Epithelial cell of proximal tubule (primary cell): ENCODE measurements at places on chromosomes 6 and 20. TPM values are rescaled to one million over a fixed set of nuclear protein-coding genes. Genes with fewer than 3 reads are reported as not detected.

The HLA-DQA1 gene
- not detected in 2 replicates for total RNA-seq

- DNase-seq = no peak
These were observed 36.8 kb downstream of the PLN start for GRCh38 chr6:118584911-118585310.

GRCh38 chr6:132812756-132813172 lies 1.6 kb upstream of the RPS12 start:
- no peak for DNase-seq

The CASP8AP2 gene
- total RNA-seq = 8.2 and 12.5 TPM in 2 replicates

GRCh38 chr6:109336221-109336961 lies 45.9 kb downstream of the CD164 start:
- DNase-seq = peak; percentile 39

DNA sequence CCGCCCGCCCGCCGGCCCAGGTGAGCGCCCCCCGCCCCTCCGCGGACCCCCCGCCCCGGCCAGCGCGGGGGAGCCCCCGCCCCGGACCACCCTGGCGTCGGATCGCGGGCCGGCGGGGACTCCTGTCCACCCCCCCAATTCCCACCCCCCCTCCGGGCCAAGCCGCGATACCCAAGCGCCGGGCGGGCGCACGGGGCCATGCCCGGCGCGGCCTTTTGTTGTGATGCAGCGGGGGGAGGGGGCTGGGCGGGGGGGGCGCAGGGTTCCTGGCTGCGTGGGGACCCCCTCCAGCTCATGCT lies 245 bp downstream of the SRC start:
- no peak for DNase-seq

The OOEP gene
- not detected in 2 replicates for total RNA-seq

The TCF21 gene
- 0.23 and 1.0 TPM in 2 replicates for total RNA-seq

GRCh38 chr6:111159633-111160032 lies 72.3 kb downstream of the SLC16A10 start:
- no peak for DNase-seq

The KIF13A gene
- total RNA-seq = 12.5 and 15.5 TPM in 2 replicates

GRCh38 chr20:46305331-46305972 lies 2.8 kb downstream of the CDH22 start:
- no peak for DNase-seq

- DNase-seq = no peak
These were observed 278.1 kb upstream of the SASH1 start for GRCh38 chr6:148064406-148065134.

The RALY gene
- total RNA-seq = 111 and 145 TPM in 2 replicates

The MYLK2 gene
- under 0.01 TPM in 1 of 2 replicates, not detected in the other for total RNA-seq

- no peak for DNase-seq
These were observed 450.7 kb upstream of the OPRM1 start for GRCh38 chr6:153588330-153588729.

The ATP9A gene
- total RNA-seq = 16.4 and 22.5 TPM in 2 replicates

- no peak for DNase-seq
These were observed 8.4 kb downstream of the MAPRE1 start for GRCh38 chr20:32828029-32828680.

The GINS1 gene
- total RNA-seq = 34.9 and 44.1 TPM in 2 replicates

DNA sequence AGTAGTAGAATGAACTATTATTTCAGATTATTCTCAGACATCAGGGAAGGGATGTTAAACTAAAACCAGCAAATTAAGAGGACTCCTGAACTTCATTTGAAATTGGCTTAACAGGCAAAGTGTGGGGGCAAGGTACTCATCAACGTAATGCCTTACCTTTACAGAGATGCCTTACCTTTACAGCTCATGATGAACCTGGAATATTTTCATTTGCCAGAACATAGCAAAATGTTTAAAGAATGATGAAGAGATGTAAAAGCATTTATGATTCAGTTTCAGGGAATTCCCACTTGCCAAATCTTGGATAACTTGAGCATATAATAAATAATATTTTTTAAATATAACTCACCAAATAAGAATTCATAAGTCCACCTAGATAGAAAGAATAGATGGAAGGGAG lies 207.5 kb downstream of the TINAG start:
- DNase-seq = no peak

DNA sequence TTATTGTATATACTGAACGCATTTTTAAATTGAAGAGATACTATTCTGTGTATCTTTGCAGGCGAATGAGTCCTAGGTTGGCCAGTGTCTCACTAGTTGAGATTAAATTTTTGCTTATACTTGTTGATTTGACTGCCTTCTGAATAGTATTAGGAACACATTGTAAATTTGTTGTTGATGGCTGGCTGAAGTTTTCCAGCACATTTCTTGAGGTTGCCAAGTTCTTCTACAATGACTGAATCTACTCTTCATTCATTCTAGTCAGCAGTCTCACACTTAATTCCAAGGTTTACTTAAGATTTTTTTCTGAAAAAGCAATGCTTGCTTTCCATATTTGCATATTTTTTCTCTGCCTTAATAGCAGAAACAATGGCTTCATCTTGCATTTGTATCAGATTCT lies 151.7 kb downstream of the ZFAND3 start:
- DNase-seq = no peak

- peak; percentile 91 for DNase-seq
These were observed 158.1 kb downstream of the DTNBP1 start for GRCh38 chr6:15504581-15505350.

GRCh38 chr6:106922626-106923025 lies 51.9 kb downstream of the CD24 start:
- DNase-seq = no peak

The PLEKHG1 gene
- 3.8 and 12.1 TPM in 2 replicates for total RNA-seq

DNA sequence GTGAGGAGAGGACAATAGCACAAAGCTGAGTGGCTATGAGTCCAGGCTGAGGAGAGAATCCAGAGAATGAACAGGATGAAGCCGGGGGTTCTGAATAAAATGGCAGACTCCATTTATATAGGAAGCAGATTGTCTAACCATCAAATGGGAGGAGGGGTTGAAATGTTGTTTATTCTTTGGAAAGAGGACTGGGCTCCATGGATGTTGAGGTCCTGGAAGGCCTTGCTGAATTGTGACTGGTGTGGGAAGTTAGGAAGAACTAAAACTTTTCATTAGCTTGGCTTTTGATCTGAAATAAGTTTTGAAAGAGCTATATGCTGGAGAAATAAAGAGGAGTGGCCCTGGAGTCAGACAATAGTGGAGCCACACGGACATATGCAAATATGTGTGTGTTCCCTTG lies 647.8 kb downstream of the RNF144B start:
- no peak for DNase-seq

GRCh38 chr20:15889514-15890256 lies 683.6 kb downstream of the KIF16B start:
- DNase-seq = no peak

DNA sequence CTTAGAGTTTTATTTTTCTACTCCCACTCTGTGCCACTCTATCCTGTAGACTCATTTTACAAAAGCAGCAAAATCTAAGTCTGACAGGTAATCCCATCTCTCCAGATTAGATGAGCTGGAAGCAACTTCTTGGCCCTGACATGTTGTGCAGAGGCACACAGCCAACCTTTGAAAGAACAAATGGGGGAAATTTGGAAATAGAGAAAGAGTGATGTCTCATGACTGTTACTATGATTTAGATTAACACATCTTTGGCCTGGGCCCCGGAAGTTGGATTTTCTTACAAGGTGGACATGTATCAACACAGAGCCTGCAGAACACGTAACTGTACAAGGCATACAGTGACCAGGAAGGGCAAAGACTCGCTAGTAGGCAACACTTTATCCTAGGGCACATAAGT lies 227.7 kb downstream of the MYLK4 start:
- no peak for DNase-seq

DNA sequence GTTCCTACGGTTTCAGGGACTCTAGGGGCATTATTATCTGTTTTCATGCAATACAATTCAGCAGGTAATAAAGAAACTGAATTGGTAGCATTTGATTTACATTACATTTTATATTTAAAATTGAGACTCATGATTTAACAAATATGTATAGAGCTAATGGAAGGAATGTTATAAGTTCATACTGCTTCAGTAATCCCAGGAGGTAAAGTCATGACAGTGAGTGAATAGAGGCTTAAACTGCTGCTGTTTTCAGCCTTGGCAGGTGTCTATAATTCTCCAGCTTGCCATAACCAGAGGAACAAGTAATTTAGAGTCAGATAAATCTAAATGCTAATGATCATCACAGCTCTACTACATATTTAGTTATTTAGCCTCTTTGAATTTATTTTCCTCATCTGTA lies 360.8 kb upstream of the MANEA start:
- DNase-seq = no peak

- no peak for DNase-seq
These were observed 16.9 kb downstream of the SRC start for GRCh38 chr20:37362821-37363220.

- DNase-seq = no peak
These were observed 13.3 kb downstream of the ZSCAN31 start for GRCh38 chr6:28322661-28323060.

The GCLC gene
- 15.3 and 16.4 TPM in 2 replicates for total RNA-seq

The TFAP2C gene
- 0.23 and 0.94 TPM in 2 replicates for total RNA-seq

GRCh38 chr6:122567034-122567433 lies 43.2 kb upstream of the PKIB start:
- DNase-seq = no peak

- no peak for DNase-seq
These were observed 49.6 kb upstream of the SNAP91 start for GRCh38 chr6:83758533-83758932.

The TMEM74B gene
- total RNA-seq = 1.2 TPM in 1 of 2 replicates, not detected in the other

DNA sequence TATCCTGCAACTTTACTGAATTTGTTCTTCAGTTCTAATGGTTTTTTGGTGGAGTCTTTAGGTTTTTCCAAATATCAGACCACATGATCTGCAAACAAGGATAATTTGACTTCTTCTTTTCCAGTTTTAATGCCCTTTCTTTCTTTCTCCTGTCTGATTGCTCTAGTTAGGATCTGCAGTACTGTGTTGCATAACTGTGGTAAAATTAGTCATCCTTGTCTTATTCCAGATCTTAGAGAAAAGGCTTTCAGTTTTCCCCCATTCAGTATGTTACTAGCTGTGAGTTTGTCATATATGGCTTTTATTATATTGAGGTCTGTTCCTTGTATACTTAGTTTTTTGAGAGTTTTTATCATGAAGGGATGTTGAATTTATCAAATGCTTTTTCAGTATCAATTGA lies 4.3 kb downstream of the MICA start:
- no peak for DNase-seq

DNA sequence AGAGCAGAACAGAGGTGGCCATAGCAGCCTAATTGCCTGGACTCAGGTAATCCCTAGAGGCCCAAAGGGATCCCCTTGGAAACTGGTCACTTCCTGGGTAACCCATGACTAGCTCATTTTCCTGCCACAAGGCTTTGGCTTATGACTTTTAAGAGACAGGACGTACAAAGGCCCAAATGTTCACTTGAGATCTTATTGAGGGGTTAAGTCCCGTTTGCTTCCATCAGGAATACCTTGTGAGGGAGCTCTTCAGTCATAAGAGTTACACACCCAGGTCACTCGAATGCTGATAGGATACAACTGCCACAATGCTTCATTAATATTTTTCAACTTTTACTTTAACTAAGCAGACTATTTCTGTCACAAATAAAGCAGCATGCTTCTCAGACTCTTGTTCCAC lies 51.7 kb downstream of the TMEM170B start:
- no peak for DNase-seq

DNA sequence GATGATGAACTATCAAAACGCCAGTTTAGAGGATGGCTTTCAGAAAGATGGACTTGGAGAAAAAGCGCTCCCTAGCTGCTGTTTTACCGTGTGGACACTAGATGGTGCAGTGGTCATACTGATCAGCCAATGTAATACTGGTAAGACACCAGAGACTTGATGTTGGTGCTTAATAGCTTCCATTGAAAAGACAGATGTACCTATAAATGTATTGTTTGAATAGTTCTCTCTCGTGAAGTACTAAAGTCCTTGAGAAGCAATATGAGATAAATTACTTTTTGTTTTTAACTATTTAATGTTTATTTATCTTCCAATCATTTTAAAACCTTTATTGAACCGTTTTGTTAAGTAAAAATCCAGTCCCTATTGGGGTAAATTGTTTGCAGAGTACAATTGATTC lies 63.9 kb upstream of the FUCA2 start:
- DNase-seq = peak; percentile 25

- DNase-seq = peak; percentile 86
These were observed 17.6 kb downstream of the ARID1B start for GRCh38 chr6:156794546-156795354.

DNA sequence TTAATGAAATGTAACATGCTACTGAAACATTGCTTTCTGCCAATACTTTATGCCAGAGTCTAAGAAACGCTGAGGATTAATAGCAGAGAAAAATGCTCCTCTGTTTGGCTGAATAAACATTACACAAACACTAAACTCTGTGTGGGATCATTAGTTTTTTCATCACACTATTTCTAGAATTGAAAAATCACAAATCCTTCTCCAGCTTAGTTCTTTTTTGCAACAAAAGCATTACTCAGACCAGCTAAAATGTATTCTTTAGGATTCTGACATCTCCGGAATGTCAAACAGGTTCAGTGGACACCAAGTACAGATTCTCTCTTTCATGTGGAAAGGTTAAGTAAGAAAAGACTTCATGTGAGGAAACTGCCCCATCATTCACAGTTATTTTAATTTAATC lies 226.9 kb downstream of the SIM1 start:
- DNase-seq = no peak

GRCh38 chr6:89483111-89483720 lies 50.3 kb downstream of the ANKRD6 start:
- DNase-seq = no peak

- no peak for DNase-seq
These were observed 284.1 kb upstream of the TAB2 start for GRCh38 chr6:149033454-149033853.

GRCh38 chr6:42230345-42231321 lies 13.0 kb upstream of the MRPS10 start:
- no peak for DNase-seq

GRCh38 chr20:61801428-61801827 lies 264.3 kb downstream of the TAF4 start:
- DNase-seq = no peak

GRCh38 chr6:96234444-96234843 lies 218.7 kb downstream of the FUT9 start:
- DNase-seq = no peak

The BCAS4 gene
- total RNA-seq = 15.7 and 24.0 TPM in 2 replicates

DNA sequence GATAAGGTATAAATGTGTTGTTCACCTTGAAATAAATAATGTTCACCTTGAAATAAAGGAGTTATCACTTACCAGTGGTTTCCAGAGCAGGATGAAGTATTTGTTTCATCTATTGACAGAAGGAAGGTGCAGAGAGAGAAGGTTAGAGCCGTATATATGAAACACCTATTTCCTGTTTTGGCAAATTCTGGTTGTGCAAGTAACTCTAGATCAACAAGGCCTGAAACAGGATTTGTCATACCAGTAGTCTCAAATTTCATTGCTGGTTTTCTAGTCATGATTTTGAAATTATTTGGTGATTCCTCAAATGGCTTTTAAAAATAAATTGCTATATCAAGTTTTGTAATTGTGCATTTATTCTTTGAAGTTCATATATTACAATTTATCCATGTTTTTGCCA lies at the start of gene CRISP3:
Gene CRISP3, minus strand, starts transcription at position 130 of the 400 bp plus-strand sequence. Its CDS starts 21 bp downstream, at position 109.
- no peak for DNase-seq

DNA sequence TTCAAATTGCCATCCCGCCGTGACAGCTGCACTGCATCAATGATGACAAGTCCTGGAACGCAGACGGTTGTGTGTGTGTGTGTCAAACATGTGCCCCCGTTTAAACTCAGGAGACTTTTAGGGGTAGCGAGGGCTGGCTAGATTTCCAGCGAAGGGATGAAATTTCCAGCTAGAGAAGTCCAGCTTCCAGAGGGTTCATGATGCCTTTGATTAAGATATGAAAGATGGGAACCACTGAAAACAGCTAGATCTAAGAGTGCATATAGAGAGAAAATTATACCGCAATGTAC lies 644 bp downstream of the KIZ start:
- DNase-seq = no peak

GRCh38 chr6:150293423-150294173 lies 75.2 kb upstream of the IYD start:
- peak; percentile 79 for DNase-seq
